Fibroblast of skin of left biceps (primary cell): ENCODE measurements at places on chromosomes 6 and 20.

DNA sequence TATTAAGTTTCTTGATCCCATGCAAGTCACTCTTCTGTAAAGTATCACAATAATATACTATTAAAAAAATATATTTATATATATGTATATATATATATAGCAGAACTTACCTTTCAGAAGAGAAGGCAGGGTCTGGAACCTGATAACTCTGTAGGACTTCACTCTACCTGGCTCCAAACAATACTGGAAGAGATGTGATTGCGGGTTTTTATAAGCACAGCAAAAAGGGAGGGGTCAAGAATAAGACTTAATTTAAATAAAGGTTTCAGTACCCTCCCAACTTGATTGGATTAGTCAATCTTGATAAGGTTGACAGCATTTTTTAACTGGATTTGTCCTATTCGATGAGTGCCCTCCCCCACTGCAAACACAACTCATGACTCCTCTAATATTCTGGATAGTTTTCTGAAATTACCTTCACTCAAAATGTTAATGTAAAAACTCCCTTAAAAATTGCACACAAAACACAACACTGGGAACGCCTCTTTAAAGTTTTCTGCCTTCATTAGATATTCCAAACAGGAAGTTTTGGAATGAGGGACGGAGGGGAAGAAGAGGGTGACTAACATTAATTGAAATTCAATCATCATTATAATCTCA lies 4.0 kb upstream of the ZNF217 start:
- DNase-seq = no peak

- no peak for DNase-seq
Observed at GRCh38 chr6:56927538-56928453, 27.1 kb upstream of the BEND6 start.

- DNase-seq = peak; percentile 49
Observed at GRCh38 chr6:27495386-27496135, 22.7 kb upstream of the ZNF184 start.

DNA sequence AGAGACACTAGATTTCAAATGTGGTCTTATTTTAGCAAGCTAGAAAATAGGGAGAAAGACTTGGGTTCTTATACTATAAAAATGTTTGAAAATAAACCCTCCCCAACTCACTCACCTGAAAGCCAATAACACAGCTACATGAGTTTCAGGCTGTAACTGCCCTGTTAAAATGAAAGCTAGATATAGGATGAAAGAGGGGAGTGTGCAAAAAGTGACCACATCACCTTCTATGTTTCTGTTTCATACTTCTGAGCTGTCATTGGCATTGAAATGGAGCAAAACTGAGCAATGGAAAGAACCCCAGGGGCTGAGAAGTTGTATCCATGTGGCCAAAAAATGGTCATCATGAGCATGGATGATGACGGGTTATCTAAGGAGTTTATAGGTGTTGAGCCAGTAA lies 148.1 kb upstream of the TENT5A start:
- DNase-seq = no peak

GRCh38 chr20:49303065-49303552 lies 25.3 kb upstream of the ZNFX1 start:
- DNase-seq = peak; percentile 41

GRCh38 chr6:44011350-44011920 lies 115.8 kb downstream of the MRPL14 start:
- DNase-seq = no peak

- no peak for DNase-seq
Observed at GRCh38 chr6:84842525-84843166, 78.2 kb upstream of the TBX18 start.

- no peak for DNase-seq
Observed at GRCh38 chr6:170503414-170503761, 49.7 kb downstream of the PSMB1 start.

GRCh38 chr6:29509711-29510110 lies 22.0 kb upstream of the MAS1L start:
- DNase-seq = no peak

DNA sequence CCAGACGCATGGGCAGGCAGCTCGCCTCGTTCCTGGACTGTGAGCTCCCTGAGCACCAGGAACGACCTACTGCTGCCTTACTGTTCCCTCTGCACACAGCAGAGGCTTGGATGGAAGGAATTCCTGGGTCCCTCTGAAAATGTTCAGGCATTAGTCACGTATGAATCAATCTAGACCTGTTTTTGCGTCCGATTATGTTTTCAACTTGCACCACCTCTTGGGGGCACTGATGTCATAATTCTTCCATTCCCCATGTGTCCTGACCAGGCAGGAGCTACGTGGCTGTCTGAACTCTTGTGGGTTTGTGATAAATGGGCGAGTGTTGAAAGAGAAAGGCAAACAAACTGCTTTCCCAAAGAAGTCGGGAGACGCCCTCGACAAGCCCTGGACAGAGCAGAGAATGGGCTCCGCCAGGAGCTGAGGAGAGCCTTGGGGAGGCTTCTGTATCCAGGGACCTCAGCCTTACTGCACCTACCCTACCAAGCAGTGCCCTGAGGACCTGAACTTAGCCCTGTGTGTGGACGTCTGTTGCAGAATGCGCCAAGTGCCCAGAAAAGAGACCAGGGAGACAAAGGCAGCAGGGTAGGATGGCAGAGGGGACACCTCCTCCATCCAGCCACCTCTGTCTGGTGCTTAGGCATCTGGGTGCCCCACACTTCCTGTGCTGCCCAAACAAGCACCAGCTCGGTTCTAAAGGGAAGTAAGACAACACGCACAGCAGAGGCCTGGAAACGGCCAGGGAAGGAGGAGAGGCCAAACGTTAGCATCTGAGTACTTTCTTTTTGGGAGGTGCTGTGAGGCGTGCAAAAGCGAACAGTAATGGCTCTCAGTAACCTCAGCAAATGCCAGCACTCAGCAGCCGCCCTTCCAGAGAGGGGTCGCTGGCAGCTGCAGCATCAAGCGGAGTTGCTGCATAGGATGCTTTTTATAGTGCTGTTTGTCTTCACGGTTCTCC lies 124.2 kb downstream of the LY86 start:
- peak; percentile 63 for DNase-seq

GRCh38 chr20:36672991-36673390 lies 27.0 kb upstream of the SLA2 start:
- DNase-seq = no peak

GRCh38 chr6:27893059-27893835 lies 18.9 kb downstream of the OR2B2 start:
- peak; percentile 93 for DNase-seq

- peak; percentile 5 for DNase-seq
Observed at GRCh38 chr6:53896196-53896595, 101.4 kb downstream of the LRRC1 start.

- no peak for DNase-seq
Observed at GRCh38 chr6:149729824-149730223, 11.9 kb upstream of the LATS1 start.
